ENCODE measurements at places on chromosomes 4 and X.

DNA sequence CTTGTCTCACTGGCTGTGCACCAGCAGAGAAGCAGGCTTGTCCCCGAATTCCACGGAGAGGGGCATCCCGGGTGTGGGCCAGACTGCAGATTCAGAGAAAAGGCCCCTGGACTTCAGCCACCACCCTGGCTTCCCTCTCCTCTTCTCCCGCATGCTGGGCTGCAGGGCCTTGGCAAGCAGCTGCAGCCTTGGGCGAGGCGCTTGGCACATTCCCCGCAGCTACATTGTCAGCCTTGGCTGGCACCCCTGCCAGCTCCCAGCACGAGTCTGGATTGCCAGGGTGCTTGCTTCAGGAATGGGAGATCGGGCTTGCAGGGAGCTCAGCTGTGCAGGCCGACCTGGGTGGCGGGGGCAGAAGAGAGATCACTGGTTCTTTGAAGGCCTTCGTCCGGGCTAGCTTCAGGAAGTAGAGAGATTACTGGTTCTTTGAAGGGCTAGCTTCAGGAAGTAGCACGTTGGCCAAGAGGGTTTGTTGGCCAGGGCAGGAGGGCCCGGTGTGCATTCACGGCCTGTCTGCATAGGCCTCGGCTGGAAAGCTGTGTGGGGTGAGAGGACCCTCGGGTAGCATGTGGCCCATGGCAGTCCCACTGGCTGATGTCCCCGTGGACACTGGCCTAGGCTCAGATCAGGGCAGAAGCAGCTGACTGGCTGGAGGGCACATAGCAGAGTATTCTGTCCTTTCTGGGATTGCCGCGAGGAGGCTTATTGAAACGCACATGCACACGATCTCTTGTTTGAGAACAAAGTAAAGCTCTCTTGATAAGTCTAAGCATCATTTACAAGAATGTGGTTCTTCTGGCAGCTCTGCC lies 2.7 kb downstream of the ABCD1 start:
- DNase-seq, result no peak

DNA sequence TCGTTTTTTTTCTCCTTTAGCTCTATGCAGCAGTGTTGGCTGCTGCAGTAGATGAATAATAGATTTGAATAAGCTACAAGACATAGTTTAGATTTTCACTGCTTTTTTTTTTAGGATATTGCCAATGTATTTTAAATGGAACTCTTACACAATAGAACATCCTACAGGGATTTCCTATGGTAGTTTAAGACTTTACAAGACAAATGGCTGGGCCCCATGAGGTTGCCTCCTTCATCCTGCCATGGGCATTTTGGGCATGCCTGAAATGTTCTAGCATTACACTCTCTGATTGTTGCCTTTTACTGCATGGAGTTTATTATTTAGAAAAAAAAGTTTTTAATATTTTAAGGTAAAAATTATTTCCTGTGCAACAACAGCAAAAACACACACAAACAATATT lies 74.5 kb downstream of the MID1 start:
- no peak for DNase-seq

DNA sequence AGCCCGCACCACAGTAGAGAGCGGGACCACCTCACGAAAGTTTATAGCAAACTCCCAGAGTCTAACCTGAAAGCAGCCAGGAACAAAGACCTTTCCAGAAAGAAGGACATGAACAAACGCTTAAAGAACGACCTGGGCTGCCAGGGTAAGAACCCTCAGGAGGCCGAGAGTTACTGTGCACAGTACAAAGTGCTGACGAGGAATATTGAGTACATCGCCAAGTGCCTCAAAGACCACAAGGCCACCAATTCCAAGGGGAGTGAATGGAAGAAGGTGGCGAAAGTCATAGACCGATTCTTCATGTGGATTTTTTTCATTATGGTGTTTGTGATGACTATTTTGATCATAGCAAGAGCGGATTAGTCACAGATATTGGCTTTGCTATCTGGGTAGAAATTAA lies 19.0 kb downstream of the CHRNA9 start:
- no peak for DNase-seq

DNA sequence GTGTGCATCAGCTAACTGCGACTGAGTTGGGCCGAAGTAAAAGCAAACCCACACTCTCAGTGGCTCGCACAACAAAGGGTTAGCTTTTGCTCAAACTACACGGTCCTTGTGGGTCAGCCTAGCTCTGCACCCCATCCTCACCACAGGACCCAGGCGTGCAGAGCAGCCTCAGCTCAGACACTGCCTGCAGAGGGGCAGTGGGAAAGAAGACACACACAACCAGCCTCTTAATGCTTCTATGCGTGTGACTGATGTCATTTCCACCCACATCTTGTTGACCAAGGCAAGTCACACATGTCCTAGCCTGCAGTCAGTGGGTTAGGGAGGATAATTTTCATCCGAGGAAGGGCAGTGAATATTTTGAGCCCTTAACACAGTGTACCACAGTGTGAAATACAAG lies 40.5 kb downstream of the HMGB2 start:
- DNase-seq, result no peak

GRCh38 chr4:86759298-86759697 lies 89.9 kb downstream of the SLC10A6 start:
- no peak for DNase-seq

DNA sequence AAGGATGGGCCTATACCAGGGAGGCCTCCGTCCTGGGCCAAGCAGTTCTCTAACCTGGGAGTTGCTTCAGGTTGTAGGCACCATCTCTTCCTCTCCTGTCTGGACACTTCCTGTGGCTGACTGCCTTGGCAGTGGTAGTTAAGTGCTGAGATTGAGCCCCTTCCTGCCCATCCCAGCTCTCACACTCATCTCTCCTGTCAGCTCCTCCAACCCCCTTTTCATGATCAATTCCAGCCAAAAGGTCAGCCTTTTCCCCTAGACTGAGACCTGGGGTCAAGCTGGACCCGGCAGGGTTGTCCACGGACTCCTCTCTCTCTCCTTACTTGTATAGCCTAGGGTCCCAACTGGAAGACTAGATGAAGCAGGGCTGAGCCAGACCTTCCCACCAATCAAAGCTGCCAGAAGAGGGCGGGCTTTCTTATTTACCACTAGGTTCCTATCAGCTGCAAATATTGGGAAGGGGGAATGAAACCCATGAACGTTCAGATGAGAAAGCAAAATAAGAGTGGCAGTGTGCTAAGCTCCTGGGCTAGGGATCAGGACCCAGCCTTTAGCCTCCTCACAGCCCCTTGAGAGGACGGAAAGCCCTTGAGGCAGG lies 34.5 kb downstream of the KDM5C start:
- DNase-seq, result no peak

GRCh38 chr4:176125063-176125462 lies 59.4 kb downstream of the WDR17 start:
- no peak for DNase-seq

DNA sequence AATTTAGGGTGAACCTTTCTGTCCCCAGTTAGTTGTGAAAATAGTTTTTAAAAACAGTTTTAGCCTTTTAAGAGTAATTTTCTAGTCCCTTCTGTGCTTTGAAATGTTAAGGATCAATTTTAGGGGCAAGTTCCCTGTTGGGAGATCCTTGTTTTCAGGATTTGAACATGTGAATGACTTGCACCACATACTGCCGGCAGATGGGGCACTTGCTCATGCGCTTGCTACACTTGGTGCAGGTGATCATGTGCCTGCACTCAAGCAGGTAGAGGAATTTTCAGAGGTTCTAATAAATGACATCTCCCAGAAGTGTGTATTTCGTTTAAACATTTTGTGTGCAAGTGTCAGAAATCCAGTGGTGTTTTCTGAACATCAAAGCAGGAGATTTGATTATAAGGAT lies 195.9 kb downstream of the CHM start:
- no peak for DNase-seq
